ENCODE measurements at places on chromosomes 7 and 10. TPM values are rescaled to one million over a fixed set of nuclear protein-coding genes. Genes with fewer than 3 reads are reported as not detected.

The TMEM270 gene
- total RNA-seq = 0.23 TPM

The ZMIZ2 gene
- total RNA-seq = 17.4 TPM

The WNT8B gene
- total RNA-seq = not detected

The CFAP58 gene
- total RNA-seq = 0.36 TPM

The MAGI2 gene
- 0.40 TPM for total RNA-seq

The NT5C3A gene
- total RNA-seq = 33.0 TPM

The DDC gene
- total RNA-seq = 1.2 TPM

The XPNPEP1 gene
- 34.5 TPM for total RNA-seq

The FXYD4 gene
- not detected for total RNA-seq

The AVPI1 gene
- total RNA-seq = 96.2 TPM

The SPDYE9 gene
- total RNA-seq = not detected

The MXI1 gene
- 5.7 TPM for total RNA-seq

The NANOS1 gene
- 2.8 TPM for total RNA-seq

The SLC35B4 gene
- total RNA-seq = 34.7 TPM

The CH25H gene
- total RNA-seq = 0.15 TPM

The KNDC1 gene
- 2.4 TPM for total RNA-seq

The WDR37 gene
- total RNA-seq = 8.1 TPM

The DDIT4 gene
- total RNA-seq = 193 TPM

The LIPF gene
- not detected for total RNA-seq

The GSAP gene
- 3.5 TPM for total RNA-seq

The ZNF853 gene
- 1.9 TPM for total RNA-seq

The HMX3 gene
- not detected for total RNA-seq

The FAM171A1 gene
- total RNA-seq = 25.6 TPM

The ITGB1 gene
- total RNA-seq = 990 TPM

The MOGAT3 gene
- total RNA-seq = not detected

The SLC18A3 gene
- not detected for total RNA-seq

The RAPGEF5 gene
- total RNA-seq = 0.18 TPM

The WDR11 gene
- 17.4 TPM for total RNA-seq

Data from A549 treated with ZK216348 at 1 μM for 4 hours (cell line).